ENCODE measurements at places on chromosomes 12 and 14. TPM values are rescaled to one million over a fixed set of nuclear protein-coding genes. Genes with fewer than 3 reads are reported as not detected.

CLEC1B gene
- total RNA-seq, result not detected

SLC25A47 gene
- total RNA-seq, result 0.04 TPM

STON2 gene
- 0.13 TPM for total RNA-seq

C12orf56 gene
- under 0.01 TPM for total RNA-seq

ANKRD9 gene
- total RNA-seq, result 19.1 TPM

SLC6A12 gene
- total RNA-seq, result not detected

SRSF9 gene
- total RNA-seq, result 311 TPM
